Activated naive CD4-positive, alpha-beta T cell treated with anti-CD3 and anti-CD28 coated beads, Interleukin-2, amount 50 U/mL, for 72 hours (primary cell): ENCODE measurements at places on chromosomes 2 and 18.

DNA sequence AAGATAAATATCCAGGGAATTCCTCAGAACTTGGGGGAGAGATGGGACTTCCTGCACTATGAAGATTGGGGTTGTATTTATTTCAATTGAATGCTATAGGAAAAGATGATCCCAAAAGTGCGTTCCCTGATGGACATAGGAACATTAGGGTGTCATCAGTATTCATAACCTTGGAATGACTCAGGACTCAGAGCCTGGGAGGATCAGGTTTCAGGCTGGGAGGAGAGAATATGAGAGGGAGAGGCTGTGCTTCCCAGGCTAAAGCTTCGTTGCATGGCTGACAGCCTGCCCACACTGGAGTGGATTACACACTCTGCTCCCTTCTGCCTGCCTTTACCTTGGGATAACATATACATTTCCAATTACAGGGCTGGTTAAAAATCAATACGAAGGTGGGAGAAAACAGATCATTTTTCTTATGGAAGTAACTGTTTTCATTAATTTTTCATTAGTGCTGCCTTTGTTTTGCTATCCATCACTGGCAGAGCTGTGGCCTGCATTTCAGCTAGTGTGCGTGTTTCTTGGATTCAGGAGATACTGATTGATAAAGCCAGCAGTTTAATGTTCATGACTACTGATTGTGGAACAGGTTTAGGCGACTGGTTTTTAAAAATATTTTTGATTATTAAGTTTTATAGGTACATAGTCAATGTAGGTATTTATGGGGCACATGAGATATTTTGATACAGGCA lies 118.7 kb downstream of the KCTD1 start:
- no peak for DNase-seq

DNA sequence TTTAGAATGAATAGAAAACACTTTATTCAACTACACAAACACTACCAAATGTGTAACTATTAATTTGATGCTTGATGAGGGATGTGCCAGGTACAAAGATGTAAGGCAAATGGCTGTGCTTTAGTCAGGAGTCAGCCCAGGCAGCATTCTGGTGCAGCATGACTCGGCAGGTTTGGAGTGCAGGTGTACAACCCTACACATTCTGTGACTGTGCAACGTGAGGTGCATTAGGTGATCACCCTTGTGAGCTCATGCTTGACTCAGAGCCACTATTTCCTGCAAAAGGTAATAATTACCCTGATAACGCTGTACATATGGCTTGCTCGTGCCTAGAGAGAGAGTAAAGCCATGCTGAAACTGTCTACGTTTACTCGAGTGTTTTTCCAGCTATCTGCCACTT lies 288.7 kb upstream of the DSEL start:
- DNase-seq = no peak

DNA sequence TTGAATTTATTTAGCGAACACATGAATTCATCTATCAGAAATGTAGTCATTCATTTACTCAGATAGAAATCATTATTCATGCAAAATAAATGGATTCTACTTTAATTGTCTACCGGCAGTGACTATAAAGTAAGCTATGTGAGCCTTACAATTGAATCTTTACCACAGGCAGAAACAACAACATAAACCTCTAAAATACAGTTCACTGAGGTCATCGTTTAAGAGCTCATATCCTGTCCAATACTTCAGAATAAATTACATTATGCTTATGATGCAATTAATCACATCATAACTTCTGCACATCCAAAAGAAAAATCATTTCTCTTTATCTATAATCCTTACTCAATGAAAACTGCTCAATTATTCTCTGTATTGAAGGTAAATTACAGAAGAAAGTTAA lies 244.7 kb downstream of the HNMT start:
- DNase-seq = no peak

DNA sequence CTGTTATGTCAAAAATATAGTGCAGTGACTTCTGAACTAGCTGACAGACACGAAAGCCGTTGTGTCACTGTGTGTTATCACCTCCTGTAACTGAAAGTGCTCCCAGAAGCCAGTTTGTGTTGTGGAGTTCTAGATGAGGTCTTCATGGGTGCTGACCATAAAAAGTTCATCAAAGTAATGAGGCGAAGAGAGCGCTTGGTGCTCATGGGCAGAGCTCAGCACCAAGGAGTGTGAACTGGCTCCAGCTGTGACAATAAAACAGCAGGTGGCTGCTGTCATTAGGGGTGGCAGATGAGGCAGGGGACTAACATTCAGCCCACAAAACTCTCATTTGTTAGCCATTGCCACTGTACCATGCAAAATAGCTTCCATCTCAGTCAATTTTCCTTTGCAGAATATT lies 151.1 kb downstream of the ZNF407 start:
- no peak for DNase-seq

- no peak for DNase-seq
Measured at GRCh38 chr2:232406556-232407310, at the start of gene ALPG. TSS of gene ALPG (plus strand) at chr2:232406844. CDS start at chr2:232406895, 51 bp downstream.

DNA sequence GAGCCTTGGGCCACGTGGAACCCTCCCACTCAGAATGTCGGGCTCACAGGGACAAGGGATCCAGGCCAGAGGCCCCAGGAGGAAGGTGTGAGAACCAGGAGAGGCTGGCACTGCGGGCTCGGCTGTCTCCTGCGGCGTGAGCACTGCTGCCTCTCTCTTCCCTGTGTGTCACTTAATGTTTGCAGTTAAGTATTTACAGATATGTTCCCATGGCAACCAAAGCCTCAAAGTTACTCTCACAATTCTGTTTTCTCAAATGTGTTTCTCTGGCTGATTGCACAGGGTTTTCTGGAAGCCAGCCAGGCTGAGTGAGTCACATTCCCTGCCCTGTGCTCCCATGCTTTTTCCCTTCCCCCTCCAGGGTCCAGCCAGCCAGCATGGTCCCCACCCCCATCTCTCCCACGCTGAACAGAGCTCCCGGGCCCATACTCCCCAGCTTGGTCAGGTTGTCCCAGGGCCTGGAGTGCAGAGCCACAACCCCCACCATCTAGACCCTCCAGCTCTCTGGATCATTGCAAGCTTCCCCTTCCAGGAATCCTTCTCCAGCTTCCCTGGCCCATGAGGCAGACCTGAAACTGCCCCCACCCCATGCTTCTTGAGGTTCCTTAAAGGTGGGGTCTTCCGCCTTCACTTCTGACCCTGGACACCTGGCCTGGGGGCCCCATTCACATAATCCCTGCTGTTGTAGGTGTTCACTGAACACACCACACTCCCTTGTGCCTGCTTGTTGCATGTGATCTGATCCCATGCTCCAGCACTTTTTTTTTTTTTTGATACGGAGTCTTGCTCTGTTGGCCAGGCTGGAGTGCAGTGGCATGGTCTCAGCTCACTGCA lies 265.9 kb downstream of the CELF4 start:
- DNase-seq = no peak

- no peak for DNase-seq
Measured at GRCh38 chr2:233979748-233980147, 62.6 kb downstream of the TRPM8 start.

GRCh38 chr2:231765496-231765929 lies 15.6 kb downstream of the PDE6D start:
- DNase-seq = no peak

DNA sequence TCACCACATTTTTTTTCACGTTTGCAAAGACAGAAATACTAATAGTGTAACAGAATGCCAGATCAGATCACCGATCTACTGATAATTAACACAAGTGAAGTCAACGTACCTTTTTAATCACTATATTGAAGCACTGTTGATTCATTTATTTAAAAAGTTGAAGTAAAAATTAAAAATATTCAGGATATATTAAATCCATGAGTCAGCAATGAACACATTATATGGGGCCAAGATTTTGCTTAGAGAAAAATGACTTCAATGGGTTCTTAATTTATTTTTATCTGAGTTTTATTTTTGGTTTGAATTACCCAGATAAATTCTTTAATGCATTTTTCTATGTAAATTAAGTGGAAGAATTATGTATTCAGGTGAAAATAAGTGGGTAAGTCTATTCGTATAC lies 14.2 kb downstream of the SPHKAP start:
- DNase-seq = no peak

DNA sequence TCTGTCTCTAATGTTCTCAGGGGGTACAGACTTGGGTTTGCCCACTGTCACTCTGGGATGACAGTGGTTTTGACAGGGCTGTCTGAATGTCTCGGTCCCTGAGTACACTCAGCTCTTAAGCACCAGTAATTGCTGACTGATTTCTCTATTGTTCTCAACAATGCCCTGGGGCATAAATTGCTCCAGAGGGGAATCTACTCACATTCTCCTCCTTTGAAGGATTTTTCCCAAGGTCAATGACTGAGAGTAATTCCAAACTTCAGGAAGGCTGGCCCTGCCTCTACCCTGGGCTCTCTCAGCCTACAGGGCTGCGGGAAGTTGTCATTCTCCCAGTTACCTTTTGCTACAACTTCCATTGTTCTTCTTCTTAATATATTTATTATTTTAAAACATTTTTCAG lies 36.5 kb downstream of the MC2R start:
- no peak for DNase-seq

- DNase-seq = no peak
Measured at GRCh38 chr18:36471393-36471792, 173.9 kb downstream of the FHOD3 start.

DNA sequence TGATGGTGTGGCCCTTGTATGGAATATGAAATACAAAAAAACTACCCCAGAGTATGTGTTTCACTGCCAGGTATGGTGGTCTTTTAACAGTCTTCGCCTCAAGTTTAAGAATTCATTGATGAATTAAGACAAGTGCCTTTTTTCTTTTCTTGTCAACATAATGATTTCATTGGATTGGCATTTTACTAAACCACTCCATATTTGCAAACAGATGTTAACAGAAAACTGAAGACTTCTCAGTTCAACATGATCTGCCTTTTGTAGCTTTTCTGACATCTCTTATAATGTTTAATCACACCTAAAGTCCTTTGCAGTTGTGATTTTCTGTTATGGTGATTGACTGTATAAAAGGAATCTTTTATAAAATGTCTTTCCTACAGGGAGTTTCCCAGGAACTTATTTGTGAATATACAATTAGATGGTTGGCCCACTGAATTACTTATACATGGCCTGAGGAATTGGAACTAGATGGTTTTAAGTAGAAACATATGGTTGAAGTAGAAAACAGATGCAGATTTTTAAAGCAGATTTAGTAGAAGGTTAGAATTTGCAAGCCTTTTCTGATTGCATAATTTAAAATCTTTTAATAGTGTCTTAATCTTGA lies 39.7 kb downstream of the DYNC1I2 start:
- DNase-seq = no peak

GRCh38 chr2:236167297-236168109 lies 683 bp downstream of the GBX2 start:
- peak; percentile 9 for DNase-seq

DNA sequence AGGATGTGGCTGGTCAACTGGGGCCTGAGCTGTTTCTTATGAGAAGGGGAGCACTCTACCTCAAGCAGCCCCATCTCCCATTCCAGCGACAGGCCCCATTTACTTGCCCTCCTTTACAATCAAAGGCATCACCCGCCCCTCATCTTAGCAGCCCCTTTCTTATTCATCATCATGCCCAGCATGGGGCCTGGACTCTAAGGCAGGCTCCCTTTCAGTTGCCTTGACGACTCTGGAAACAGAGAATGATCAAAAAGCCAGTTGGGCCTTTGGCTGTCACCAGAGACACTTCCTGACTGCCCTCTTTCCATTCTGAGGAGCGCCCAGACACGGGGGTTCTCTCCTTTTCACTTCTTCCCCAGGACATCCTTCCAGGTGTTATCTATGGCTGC lies 11.2 kb downstream of the CELF4 start:
- no peak for DNase-seq

- DNase-seq = no peak
Measured at GRCh38 chr2:117553448-117553847, 261.0 kb upstream of the DDX18 start.

DNA sequence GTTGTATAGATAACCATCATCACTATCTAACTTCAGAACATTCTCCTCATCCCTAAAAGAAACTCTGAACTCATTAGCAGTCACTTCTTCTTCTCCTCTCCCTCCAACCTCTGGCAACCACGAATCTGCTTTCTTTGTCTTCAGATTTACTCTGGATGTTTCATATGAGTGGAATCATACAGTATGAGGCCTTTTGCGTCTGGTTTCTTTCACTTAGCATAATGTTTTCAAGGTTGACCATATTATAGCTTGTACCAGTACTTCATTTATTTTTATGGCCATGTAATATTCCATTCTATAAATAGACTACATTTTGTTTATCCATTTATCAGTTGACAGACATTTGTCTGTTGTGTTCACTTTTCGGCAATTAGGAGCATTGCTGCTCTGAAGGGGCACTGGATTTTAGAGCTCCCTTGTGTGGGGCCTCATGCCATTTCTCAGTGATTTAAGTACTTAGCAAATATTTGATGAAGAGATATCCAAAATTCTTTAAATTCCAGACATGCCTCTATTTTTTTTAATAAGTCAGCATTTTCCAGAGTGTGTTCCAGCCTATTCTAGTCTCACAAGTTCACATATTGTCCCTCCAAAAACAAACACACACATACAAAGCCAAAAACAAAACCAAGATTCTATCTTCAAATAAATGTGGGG lies 22.5 kb upstream of the MAP3K20 start:
- no peak for DNase-seq

DNA sequence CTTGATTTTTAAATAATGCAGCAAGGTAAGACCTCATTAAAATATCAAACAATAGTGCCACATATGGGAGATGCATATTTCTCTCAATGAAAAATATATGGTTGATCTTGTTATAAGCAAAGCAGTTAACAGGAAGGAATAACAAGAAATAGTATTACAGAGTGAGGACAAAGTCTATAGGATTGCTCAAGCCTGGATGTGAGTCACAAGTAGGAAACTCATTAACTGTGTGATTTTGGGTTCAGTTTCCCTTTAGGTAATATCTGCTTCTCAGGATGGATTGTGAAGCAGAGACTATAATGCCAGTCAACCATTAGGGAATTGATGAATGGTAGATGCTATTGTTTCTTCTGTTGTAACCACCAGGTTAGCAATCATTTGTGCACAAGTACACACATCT lies 42.9 kb upstream of the SPHKAP start:
- DNase-seq = no peak

DNA sequence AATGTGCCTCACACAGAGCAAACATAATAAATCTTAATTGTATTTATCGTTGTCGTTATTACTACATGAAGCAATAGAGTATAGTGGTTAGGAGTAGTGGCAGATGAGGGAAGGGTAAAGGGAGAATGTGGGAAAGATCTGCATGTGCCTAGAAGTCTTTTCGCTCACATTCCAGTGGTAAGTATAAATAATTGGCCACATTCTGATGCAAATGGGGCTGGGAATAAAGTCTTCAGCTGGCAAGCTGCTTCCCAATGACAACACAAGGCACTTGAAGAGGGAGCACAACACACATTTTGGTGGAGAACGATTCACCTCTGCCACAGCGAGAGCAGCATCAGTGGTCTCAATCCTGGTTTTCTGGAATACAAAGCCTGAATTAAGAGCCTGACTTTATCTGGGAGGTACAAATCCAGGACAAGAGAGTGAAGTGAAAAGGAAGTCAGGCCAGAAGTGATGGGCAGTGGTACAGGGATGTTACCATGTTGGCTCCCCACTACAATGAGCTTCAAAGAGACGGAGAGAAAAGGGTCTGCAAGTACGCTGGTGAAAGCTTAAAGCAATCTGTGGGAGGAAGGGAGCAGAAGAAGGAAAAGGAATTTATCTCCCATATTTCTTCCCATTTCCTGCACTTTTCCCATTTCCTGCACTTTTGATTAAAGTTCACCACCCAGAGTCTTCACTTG lies 112.3 kb downstream of the ARHGAP15 start:
- DNase-seq = no peak
